ENCODE measurements at places on chromosomes 11 and 22.

- H3K4me3 ChIP-seq = no peak overlapping the region
- peak; percentile 86 for DNase-seq
- H3K36me3 ChIP-seq = no peaks in the 10 kb centered on the region
- H3K27me3 ChIP-seq = no peaks in the 10 kb centered on the region
Observed at GRCh38 chr22:20203552-20204201, 52.8 kb upstream of the CCDC188 start.

DNA sequence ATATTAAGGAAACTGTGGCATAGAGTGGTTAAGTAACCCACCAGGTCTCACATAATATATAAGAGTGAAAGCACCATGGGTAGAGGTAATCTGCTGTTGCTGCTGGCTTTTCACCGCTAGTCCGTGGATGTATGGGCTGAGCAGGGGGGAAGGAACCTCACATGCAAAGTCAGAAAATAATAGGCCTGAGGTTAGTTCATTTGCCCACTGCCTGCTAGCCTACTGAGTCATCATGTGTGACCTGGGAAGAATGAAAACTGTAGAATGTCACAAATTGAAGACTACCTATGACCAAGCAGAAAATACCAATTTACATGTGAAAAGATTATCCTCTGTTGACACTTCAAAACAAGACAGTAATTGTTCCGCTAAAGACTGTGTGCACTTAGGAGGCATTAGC lies 560.1 kb upstream of the FAT3 start:
- no peaks in the 10 kb centered on the region for H3K36me3 ChIP-seq
- H3K27me3 ChIP-seq = no peaks in the 10 kb centered on the region
- H3K27ac ChIP-seq = no peak overlapping the region
- no peak for DNase-seq

GRCh38 chr11:70778883-70779282 lies 380.6 kb downstream of the CTTN start:
- H3K4me1 ChIP-seq = no peaks in the 10 kb centered on the region
- no peaks in the 10 kb centered on the region for H3K36me3 ChIP-seq
- no peak for DNase-seq
- no peaks in the 10 kb centered on the region for H3K27me3 ChIP-seq
- no peak overlapping the region for H3K4me3 ChIP-seq

GRCh38 chr11:126465573-126466188 lies 110.2 kb downstream of the ST3GAL4 start:
- peaks cover 59% of the 10 kb centered on the region for H3K27me3 ChIP-seq
- no peaks in the 10 kb centered on the region for H3K36me3 ChIP-seq
- H3K27ac ChIP-seq = no peak overlapping the region
